Activated CD4-positive, CD25-positive, alpha-beta regulatory T cell (primary cell): ENCODE measurements at places on chromosomes 16 and 17.

GRCh38 chr16:28596840-28597691 is at the start of gene SULT1A2:
SULT1A2 (minus strand) TSS chr16:28597050; CDS start chr16:28595930, 1,120 bp downstream.
- no peak for DNase-seq

GRCh38 chr17:9170853-9171252 is 149.5 kb downstream of the NTN1 start:
- DNase-seq, result no peak

DNA sequence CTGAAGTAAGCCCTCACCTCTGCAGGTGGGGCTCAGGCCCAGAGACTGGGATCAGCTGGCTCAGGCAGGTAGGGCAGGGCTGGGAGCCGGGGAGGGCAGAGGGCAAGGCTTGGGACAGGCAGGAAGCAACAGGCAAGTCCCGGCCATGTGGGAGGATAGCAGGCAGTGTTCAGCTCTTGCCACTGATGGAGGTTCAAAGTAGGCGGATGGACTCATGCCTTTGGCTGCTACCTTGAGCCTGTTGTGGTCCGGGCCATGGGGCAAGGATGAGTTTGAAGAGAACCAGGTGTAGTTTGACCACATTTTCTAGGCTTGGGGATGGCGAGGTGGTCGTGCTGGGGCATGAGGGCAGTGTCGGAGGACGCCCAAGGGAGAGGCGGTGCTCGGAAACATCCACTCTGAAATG is 2.7 kb downstream of the PRCD start:
- no peak for DNase-seq

- DNase-seq, result no peak
Measured at GRCh38 chr16:75225092-75225491, 6.3 kb downstream of the CTRB1 start.

DNA sequence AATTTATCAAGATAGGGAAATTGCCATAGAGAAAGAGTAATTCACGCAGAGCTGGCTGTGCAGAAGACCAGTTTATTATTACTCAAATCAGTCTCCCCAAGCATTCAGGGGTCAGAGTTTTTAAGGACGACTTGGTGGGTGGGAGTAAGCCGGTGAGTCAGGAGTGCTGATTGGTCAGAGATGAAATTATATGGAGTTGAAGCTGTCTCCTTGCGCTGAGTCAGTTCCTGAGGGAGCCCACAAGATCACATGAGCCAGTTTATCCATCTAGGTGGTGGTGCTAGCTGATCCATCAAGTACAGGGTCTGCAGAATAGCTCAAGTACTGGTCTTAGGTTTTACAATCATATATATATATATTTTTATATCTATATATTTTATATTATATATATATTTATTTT is 6.0 kb upstream of the AQP8 start:
- no peak for DNase-seq

DNA sequence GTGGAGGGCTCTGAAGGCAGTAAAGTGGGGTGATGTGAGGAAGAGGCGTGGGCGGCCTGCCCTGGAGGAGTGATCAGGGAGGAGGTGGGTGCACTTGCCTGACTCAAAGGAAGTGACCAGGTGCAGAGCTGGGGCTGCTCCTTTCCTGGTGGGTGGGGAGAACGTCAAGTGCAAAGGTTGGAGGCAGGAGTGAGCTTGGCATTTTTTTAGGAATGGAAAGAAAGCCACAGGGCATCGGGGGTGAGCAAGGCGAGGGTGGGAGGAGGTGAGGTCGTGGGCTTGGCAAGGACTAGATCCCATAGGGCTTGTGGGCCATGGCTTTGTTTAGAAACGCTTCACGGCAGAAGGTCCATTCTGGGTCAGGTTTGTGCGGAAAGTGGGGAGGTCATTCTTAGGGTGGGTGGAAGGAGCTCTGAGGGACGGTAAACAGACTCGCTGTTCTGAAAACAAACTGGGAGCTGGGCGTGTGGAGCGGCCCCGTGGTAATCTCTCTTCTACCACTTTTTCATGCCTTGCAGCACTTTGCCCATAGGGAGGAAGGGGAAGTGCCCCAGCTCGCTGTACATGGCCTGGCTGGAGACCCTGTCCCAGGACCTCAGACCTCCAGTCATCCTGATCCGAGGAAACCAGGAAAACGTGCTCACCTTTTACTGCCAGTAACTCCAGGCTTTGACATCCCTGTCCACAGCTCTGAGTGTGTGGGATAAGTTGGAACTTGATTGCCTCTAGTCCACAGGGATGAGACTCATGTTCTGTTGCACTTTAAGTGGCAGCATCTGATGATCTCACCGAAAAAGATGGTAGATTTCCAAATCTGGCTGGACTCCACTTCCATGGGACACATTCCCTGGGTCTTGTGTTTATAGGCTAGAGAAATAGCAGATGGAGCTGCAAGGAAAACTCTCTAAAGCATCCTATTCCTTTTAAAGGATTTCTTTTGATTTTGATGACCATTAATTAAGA is 18.9 kb upstream of the HERPUD1 start:
- DNase-seq, result no peak

DNA sequence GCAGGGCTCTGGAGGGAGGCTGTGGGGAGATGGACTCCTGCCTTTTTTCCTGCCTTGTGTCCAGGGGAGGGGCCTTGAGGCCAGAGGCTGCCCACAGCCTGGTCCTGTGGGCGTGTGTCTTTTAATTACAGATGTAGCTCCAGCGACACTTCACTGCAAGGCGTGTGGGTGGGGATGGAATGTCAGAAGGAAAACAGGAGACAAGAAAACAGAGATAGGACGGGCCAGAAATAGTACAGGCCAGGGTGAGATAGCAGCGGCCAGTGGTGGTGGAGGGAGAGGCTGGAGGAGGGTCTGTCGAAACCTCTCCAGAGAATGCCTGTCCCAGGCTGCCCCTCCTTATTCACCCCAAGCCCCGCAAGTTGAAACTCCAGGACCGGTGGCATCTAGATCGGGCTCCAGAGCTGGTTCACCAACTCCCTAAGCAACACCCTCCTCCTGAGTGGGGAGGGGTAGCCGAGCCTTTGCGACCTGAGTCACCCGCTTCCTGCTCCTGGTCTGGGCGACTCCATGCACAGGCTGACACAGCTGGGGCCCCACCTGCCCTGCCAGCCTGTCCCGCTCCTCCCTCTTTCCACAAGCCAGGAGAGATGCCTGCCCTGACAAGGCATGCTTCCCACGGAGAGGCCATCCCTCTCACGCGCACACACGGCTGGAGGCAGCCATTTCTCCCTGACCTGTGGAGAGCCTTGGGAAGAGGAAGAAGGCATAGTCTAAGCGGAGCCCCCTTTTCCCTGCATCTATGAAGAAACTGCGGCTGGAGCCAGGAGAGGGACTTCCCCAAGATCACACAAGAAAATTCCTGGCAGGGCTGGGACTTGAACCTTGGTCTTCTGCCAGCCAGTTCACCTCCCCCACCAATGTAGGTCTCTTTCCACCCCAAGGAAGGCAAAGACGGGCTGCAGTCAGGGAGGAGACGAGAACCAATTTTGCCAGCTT is 6.6 kb upstream of the JUP start:
- DNase-seq, result no peak

DNA sequence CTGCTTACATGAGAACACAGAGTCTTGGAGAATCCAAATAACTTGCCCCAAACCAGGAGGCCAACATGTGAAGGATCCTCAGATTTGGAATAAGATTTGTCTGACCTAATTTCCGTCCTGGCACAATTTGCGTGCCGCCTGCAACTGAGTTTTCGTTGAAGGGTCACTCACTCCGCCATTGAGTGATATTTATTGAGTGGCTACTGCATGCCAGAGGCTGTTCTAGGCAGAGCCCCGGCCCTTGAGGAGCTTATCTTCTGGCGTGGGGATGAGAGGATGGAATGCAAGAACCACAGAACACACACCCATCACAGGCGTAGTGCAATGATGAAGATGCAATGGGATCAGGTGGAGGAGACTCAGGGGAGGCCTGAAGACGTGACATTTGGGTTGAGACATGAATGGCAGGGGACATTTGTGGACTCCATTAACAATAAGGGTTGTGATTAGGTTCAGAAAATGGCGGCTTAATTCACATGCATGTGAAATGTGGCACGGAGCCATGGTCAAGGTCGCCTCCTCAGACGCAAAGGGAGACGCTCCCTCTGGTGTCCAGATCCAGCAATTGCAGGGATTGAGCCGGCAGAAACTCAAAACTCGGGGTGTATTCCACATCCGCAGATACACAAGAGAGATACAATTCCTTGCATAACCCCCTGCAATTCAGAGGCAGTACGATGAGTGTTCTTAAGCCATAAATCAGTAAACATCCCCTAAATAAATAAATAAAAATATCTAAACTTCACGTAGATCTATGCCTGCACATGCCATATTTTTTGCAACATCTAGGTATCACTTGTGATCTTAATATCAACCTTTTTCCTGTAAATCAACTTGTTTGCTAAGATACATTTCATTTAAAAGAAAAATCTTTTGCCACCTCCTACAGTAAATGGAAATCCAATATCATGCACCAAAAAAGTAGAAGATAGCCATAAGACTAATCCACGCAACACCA is 57.9 kb upstream of the CACNG4 start:
- DNase-seq, result peak; percentile 26

- DNase-seq, result no peak
Measured at GRCh38 chr16:49767998-49768397, 87.9 kb downstream of the ZNF423 start.
